ENCODE measurements at places on chromosomes 5 and 9.

DNA sequence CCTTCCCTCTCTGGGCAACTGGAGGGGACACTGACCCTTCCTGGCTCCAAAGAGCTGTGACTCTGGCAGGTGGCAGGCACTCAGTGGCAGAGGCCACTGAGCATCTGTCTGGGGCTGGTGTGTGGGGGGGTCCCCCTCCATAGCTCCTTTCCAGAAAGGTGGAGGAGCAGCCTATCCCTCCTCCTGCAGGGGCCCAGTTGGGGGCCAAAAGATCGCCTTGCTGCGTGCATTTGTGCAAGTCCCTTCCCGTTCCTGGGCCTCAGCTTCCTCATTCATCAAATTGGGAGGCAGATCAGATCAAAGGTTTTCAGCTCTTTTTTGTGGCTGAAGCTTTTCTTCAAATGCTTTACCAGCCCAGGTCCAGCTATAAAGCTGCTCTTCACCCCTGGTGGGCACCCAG lies 77.7 kb downstream of the NTNG2 start:
- no peak for DNase-seq

- no peak for DNase-seq
Measured at GRCh38 chr9:14546693-14547092, 146.5 kb downstream of the ZDHHC21 start.

DNA sequence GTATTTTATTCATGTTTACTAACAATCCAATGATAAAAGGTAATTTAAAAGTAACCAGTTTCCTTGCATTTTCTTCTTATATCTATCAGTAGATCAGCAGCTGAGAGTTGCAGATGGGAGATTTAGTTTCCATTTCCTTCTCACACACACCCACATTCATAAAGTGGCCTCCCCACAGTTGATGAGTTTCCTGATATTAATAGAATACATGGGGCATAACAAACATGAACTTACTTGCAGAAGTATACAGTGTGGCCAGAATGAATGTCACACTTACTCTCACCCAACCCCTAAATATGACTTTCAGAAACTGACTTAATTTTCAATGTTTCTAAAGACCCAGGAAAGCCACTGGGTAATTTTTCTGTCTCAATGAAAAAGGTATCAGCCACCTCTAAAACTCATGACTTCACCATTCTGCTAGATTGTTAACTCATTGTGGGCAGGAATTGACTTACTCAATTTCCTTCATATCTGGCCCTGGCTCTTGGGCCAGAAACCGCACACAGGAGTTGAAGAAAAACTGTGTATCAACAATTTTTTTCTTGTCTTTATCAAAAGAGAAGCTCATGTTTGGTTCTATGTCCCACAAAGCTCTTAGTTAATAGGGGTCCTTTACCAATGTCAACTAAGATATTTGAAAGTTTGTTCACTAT lies 63.5 kb upstream of the OSMR start:
- DNase-seq: no peak

GRCh38 chr9:14526504-14526903 lies 166.7 kb downstream of the ZDHHC21 start:
- no peak for DNase-seq

- DNase-seq: no peak
Measured at GRCh38 chr9:133306242-133307204, 29.5 kb downstream of the SURF6 start.

DNA sequence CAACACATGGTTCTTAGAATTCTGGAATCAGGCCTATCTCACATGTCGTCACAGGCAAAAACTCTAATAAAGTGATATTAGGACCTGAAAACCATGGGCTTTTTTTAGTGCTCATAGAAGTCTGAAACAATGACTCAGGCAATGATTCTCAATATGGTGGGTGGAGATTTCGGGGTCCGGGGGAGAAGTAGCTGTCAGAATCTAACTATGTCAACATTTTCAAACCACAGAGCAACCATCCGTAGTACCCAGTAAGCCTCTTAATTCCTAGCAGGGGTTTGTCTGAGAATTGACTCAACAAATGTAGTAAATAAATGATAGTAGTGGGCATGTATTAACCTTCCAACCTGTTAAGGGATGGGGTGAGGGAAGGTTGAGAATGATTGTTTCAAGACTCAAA lies 2.6 kb downstream of the AMACR start:
- DNase-seq: no peak

DNA sequence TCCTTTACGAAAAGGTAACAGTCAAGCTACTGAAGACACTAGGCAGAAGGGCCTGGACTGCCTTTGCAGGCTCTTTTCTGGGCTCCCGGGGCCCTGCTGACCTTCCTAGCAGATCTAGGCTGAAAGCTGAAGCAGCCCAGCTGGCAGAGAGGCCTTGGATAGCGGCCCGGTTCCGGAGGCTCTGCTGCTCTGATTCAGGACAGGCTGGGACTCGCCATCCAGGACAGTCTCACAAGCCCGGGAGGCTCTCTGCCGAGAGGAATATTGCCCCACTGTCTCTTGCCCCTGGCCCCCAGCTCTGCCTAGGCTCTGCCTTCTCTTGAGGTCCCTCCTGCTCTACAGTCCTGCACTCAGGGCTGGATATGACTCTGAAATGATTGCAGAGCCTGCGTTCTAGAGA lies 67.8 kb downstream of the PSD2 start:
- DNase-seq: no peak

Measured in NCI-H1105 (cell line).